ENCODE measurements at places on chromosomes 4 and X.

- no peak for DNase-seq
Observed at GRCh38 chr4:176758731-176759130, 34.0 kb downstream of the VEGFC start.

DNA sequence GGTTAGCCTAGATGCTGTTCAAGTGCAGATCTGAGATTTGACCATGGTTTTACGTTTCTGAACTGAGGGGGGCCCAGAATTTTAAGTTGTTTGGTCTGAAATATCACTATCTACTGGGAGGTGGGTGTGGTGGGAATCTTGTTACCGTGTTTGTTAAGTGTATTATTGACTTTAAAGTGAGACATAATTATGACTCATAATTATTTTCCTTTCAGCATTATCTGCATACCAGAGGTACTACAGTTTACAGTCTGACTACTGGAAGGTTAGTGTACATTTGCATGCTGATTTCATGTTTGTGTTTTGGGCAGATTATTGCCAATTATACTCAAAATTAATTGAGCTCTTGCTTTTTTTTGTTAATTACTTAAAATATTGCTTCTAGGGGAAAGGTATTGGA lies 101.5 kb downstream of the KDM6A start:
- DNase-seq: no peak

DNA sequence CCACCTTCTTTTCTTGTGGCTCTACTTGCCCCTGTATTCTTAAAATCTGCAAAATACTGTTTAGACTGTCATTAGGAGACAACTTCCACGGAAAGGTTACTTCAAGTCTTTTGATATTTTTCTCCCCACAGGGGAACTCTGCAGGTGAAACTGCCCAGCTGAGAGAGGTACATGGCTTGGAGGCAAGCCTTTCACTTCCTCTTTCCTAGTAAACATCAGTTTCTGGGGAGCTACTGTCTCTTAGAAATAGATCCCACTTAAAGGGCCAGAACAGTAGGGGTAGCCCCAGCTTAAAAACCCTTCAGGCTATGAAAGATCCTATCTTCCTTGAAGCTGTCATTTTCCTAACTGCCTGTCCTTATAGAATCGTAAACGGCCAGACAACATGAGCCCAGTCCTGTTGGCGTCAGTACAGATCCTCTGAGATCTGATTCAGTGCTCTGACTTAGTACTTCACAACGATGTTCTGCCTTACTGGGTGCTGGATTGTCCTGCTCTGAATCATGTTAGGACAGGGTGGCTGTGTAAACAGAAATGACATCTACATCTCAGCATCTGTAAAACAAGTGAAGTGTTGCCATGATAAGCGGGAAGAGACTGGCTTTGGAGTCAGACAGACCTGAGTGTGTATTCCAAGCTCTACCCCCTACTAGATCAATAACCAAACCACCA lies 102.1 kb downstream of the ITIH6 start:
- no peak for DNase-seq

GRCh38 chr4:57764856-57765255 lies 654.7 kb upstream of the IGFBP7 start:
- no peak for DNase-seq

DNA sequence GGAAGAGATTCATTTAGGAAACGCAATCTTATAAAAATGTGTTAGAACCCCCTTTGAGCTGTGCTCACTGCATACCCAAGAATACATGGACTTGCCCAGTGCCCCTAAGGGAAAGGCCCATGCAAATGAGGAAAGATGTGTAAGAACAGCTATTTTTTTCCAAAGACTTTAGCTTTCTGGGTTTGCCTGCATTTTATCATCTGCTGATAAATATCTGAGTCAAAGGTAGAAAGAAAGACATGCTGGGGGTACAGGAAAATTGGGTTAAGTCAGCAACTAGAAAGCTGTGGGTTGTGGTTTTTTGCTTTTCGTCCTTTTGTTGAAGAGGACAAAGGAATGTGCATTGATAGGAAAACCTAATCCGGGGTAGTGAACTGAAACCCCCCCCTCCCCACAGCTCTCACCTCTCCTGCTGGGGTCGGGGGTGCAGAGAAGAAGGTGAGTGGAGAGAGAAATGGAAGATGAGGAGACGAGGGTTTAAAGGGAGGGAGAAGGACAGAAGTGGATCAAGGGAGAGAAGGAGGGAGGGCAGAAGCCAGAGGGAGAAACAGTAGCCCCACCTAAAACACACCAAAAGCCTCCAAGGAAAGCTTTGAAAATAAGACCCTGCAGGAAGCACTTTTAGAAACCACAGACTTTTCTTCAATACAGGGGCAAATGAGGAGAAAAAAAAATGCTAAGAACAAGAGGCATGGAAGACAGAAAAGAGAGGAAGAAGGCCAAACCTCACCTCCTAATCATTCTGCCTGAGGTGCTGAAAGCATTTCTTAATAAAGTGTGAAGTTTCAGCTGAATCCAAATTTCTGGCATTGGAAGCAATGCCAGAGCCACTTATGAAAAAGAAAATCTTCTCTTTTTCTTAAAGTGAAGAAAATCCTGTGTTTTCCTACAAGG lies 49.3 kb downstream of the KDR start:
- no peak for DNase-seq

GRCh38 chr4:12123707-12124106 lies 695.0 kb upstream of the HS3ST1 start:
- DNase-seq: no peak

DNA sequence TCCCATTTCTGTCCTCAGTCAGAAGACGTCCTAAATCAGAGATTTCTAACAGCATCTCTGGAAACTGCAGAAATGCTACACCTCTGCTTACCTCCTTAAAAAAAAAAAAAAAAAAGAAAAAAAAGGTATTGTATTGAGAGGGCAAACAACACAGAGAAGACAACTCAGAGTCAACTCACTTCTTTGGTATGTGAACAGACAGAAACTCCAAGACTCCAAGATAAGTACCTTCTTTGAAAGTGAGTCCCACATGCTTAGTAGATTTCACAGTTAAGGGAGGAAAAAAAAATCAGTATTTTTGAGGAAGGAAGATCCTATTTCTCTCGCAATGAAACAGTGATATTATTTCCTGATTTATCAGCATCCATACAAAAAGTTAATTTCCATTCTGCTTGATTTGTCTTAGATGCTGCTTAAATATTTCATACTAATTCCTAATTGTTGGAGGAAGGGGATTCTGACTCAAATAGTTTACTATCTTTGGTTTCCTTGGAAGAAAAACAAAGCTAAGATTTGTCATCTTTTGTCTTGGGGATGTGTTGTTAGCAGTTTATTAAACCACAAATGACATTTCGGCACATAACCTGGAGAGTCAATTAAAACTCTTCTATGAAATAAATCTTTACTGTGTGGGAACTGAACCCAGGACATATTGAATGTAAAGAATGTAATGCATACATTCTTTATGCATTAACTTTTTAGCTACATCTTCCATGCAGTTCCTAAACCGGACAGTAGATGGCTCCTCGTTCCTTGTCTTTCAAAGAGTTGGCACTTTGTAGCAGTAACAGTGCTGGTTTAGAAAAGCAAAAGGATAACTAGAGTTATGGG lies 4.7 kb downstream of the RASGEF1B start:
- peak; percentile 59 for DNase-seq

GRCh38 chr4:112410804-112411203 lies 105.2 kb downstream of the NEUROG2 start:
- no peak for DNase-seq

DNA sequence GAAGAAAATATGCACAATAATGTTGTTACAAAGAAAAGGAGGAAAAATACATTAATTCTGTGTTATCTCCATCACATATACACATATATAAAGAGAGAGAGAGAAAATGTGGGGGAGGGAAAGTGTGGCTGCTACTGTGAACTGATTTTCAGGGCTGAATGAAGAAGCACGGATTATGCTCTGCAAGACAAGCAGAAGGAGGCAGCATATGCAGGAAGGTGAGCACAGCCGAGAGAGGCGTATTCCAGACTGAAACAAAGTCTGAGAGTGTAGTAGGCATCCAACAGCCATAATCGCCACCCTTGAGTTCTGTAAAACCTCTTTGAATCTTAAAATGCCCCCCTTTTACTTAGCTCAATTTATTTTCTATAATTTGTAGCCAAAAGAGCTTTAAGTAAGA lies 1081.8 kb upstream of the GRID2 start:
- DNase-seq: no peak

DNA sequence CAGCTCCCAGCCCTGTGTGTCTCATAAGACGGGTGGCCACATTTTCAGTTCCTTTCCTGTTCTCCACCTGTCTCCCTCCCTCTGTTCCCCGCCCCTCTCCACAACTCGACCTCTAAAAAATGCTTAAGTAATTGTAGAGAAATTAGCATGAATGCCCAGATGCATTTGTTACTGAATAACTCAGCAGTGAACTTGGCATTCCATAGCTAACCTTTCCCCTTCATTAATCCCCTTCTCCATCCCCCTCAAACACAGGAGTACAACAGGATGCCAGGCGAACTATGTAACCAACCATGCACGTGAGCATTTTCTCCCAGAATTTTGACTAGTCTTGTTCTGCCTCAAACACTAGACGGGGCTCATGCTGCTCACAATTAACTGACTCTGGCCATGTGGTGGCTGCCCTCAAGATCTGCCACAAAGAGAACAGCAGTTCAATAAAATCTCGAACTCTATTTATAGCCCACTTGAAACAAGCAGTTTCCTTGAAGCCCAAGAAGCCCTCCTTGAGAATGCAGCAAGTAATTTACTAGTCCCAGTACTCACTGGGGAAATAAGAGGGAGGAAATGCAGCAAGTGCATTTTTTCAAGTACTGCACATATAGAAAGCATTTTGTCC lies 351.2 kb downstream of the ARHGAP24 start:
- no peak for DNase-seq

DNA sequence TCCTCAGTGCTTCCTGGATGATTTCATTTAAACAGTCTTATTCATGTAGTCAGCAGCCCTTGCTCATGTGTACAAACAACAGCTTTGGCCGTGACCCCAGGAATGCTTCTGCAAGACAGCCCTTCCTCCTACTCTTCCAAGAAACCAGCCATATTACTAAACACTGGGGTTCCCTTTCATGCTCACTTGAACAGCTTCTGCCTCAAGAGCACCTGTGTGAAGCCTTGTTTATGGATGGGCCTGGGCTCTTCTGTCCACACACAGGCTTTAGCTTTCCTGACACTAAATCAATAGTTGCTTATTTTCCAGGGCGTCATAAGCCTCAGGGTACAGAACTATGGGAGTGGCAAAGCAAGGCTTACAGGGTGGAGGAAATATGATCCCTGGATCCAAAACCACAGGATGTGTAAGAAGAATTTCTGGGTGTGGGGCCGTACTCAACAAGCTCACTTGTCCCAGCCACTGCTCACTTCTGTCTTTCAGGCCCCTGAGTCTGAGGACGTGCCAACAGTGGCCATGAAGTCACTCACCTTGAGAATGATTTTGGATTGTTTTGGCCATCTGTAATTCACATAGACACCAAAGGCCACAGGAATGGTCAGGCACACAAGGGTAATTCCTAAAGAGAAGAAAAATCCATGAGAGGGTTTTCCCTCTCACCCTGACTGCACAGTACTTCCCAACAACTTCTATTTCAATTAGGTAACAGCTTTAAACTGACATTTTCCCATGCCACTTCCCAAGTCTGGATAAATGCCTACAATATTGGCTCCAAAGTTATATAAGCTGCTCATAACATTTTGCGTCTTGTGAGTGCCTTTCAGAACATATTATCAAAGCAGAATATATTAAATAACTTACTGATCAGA lies 17.7 kb downstream of the SLC10A6 start:
- no peak for DNase-seq

DNA sequence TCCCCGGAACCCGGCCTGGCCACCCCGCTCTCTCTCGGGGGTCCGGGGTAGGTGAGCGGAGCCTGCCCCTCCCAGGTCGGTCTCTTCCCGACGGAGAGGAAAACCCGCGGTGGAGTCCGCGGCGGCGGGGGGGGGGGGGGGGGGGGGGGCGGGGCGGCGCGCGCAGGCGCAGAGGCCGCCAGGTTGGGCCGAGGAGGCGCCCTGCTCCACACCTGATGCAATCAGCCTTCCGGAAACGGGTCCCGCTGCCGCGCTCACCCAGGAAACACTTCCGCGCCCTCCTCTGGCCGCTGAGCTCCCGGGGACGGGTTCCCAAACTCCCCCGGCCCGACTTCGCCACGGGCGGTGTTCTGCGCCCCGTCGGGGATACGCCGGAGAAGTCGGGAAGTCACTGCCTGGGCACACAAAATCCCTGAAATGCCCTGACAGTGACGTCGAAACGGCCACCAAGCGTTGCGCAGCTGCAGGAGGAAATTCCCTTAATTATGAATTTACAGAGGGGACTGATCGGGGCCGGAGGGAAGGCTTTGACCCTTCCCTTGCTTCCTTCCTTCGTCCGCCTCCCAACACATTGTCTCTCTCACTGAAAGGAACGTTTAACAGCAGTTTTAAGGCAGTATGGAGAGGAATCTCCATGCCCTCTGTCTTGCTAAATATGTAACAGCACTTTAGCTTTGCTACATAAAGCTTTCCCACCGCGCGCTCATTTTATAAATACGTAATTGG lies 2.1 kb upstream of the APBB2 start:
- DNase-seq: peak; percentile 19

DNA sequence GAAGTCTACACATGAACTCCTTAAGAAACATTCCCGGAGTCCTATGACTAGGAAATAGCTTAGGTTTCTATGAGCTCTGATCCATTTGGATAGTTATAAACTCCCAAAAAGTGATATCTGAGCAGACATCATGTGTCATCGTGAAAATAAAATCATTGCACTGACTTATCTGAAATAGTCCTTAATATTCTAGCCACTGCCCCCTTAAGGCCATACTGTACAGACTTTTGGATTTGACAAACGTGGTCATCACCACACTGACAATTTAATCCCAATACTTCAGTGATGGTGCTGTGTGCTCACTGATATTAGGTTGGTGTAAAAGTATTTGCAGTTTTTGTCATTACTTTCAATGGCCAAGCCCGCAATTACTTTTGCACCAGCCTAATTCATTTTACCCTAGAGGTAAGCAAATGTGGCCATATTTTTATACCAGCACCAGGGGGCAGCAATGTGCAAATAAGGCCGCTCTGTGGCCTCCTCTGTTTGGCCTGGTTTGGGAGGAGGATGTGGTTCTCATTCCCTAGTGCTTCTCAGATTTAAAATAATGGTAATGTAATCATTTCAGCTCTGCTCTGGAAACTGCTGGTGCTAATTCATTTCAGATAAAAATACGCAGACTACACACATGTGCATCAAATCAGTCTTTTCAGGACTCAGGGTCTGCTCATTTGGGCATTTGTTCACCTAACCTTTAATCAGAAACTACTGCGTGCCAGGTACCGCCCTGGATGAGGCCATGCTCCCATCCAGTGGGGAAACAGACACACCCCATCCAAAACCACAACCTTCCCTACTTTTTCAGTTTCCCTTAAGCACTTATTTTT lies 196.4 kb upstream of the C1QTNF7 start:
- DNase-seq: peak; percentile 69

- no peak for DNase-seq
Observed at GRCh38 chrX:703466-703865, 72.9 kb downstream of the SHOX start.
